Smooth muscle cell of bladder (primary cell): ENCODE measurements at places on chromosomes 4 and X. TPM values are rescaled to one million over a fixed set of nuclear protein-coding genes. Genes with fewer than 3 reads are reported as not detected.

The CD38 gene
- total RNA-seq: under 0.01 and 0.14 TPM in 2 replicates

The OTC gene
- not detected in 2 replicates for total RNA-seq

The STATH gene
- total RNA-seq: 0.14 TPM in 1 of 2 replicates, not detected in the other

The JCHAIN gene
- total RNA-seq: 1.7 and 6.7 TPM in 2 replicates
